ENCODE measurements at places on chromosomes 12 and 14.
A peak's percentile ranks its signal among the peaks of the same experiment; 100 is the strongest.

GRCh38 chr12:112294793-112295192, 87.4 kb downstream of the HECTD4 start:
- no peak for DNase-seq

DNA sequence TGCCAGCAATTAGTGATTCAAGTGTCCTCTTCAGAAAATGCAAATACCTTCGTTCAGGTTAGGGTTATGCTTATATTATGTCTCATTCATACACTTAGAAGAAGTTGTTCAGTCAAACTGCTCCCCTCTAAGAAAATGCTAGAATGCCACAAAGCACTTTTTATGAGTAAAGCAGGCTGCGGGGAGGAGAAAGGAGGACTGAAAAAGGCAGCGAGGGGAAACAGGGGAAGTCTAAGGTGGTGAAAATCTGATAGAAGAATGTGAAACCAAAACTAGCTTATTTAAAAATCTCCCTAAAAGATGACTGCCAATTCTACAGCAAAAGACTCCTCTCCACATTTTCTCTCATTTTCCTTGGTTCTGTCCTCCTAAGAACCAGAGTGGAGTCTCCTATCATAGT, 70.1 kb downstream of the PRKD1 start:
- DNase-seq = no peak

- DNase-seq = no peak
Measured at GRCh38 chr14:55126932-55127459, 2.1 kb upstream of the LGALS3 start.

DNA sequence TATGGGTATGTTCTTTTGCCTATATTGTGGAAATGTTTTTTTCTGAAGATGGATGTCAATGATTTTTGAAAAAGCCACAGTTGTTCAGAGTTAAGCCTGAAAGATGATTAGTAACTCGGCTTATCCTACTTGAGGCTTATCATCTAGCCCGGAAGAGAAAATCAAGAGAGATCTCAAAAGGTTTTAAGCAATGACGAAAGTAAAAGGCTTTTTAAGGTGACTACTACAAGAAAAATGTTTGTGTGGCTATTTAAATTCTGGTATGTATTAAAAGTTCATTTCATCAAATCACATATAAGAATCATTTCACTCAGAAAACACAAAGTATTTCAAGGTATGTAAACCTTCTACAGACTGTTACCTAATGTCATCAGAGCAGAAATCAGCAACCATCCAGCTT, 40.2 kb downstream of the HEATR5A start:
- DNase-seq = no peak

- no peak for DNase-seq
Measured at GRCh38 chr12:120610560-120610959, 29.4 kb upstream of the POP5 start.

DNA sequence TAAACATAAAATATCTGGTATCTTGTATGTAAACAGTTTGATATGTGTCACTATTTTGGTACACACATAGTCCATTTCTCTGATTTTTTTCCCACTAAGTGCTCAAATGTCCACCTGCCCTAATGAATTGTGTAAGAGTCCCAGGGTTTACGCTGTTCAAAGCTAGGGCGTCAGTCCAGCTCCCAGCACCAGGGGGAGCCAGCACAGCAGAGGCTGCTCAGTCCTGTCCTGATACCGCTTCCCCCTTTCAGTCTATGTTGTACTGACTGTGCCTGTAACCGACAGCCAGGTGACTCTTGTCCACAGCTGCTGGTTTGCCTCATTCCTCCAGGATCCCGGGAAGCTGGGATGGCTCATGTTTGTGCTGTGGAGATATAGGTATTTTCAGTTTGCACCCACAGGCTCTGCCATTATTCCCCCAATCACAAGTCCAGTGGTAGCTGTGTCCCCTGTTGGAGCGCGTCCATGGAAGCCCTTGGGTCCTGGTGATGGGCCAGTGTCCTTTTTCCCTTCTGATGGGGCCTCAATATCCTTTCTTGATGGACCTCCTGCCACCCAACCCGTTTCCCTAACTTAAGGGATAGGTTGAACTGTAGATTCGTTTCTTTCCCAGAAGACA, 242.0 kb downstream of the NEDD1 start:
- DNase-seq = peak; percentile 5

- DNase-seq = no peak
Measured at GRCh38 chr14:30243805-30244204, 315.2 kb upstream of the G2E3 start.

Measured in activated T-cell treated with anti-CD3 and anti-CD28 coated beads, Interleukin-2, amount 50 U/mL, for 4 hours (primary cell).